ENCODE measurements at places on chromosomes 5 and 9.

DNA sequence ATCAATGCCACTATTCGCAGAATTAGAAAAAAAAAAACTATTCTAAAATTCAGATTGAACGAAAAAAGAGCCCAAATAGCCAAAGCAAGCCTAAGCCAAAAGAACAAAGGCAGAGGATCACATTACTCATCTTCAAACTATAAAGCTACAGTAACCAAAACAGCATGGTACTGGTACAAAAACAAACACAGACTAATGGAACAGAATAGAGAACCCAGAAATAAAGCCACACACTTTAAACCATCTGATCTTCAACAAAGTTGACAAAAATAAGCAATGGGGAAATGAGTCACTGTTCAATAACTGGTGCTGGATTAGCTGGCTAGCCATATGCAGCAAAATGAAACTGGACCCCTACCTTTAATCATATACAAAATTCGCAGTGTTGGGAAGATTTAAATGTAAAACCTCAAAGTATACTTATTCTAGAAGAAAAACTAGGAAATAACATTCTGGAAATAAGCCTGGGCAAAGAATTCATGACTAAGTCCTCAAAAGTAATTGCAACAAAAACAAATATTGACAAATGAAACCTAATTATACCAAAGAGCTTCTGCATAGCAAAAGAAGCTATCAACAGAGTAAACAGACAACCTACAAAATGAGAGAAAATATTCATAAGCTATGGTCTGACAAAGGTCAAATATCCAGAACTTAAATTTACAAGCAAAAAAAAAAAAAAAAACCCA is 153.7 kb downstream of the NDUFS4 start:
- no peak overlapping the region for H3K27ac ChIP-seq
- no peaks in the 10 kb centered on the region for H3K4me1 ChIP-seq
- H3K27me3 ChIP-seq: no peaks in the 10 kb centered on the region
- H3K4me3 ChIP-seq: no peak overlapping the region
- H3K36me3 ChIP-seq: no peaks in the 10 kb centered on the region

DNA sequence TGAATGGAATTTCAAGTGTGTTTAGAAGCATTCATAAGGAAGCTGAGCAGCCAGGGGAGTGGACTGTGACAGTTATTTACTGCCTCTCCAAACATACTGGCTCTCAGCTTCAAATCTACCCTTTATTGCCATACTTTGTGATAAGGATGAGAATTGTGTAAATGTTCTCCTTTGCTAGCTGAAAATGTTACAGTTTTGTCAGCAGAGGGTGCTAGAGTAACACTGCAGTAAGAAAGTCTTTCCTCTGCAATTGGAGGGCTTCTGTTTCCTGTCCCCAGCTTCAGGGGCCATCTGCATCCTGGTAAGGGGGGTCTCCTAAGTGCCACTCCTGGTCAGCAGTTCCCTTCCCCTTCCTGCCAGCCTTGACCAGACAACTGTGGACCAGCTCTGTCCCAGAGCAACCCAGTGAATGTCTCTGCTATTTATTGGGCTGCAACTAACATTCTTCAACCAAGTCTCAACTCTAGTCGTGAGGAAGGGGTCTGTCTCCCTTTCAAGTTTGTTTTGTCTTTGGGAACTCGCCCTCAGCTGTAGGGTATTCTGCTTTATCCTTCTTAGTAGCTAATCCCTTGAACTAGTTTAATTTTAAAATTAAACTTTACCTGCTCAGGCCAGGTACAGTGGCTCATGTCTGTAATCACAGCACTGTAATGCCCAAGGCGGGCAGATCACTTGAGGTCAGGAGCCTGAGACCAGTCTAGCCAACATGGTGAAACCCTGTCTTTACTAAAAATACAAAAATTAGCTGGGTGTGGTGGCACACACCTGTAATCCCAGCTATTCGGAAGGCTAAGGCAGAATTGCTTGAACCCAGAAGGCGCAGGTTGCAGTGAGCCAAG is 45.3 kb downstream of the RAPGEF6 start:
- peak; percentile 26 for DNase-seq
- no peaks in the 10 kb centered on the region for H3K36me3 ChIP-seq
- H3K27me3 ChIP-seq: no peaks in the 10 kb centered on the region
- H3K4me1 ChIP-seq: peaks cover 16% of the 10 kb centered on the region
- H3K27ac ChIP-seq: no peak overlapping the region
- no peak overlapping the region for H3K4me3 ChIP-seq

GRCh38 chr5:14177634-14178033 is 34.5 kb downstream of the TRIO start:
- no peak overlapping the region for H3K4me3 ChIP-seq
- H3K4me1 ChIP-seq: no peaks in the 10 kb centered on the region
- no peaks in the 10 kb centered on the region for H3K27me3 ChIP-seq
- H3K36me3 ChIP-seq: no peaks in the 10 kb centered on the region

- no peak overlapping the region for H3K27ac ChIP-seq
- no peak for DNase-seq
- no peak overlapping the region for H3K4me3 ChIP-seq
Measured at GRCh38 chr9:129849901-129850300, 14.6 kb downstream of the USP20 start.

DNA sequence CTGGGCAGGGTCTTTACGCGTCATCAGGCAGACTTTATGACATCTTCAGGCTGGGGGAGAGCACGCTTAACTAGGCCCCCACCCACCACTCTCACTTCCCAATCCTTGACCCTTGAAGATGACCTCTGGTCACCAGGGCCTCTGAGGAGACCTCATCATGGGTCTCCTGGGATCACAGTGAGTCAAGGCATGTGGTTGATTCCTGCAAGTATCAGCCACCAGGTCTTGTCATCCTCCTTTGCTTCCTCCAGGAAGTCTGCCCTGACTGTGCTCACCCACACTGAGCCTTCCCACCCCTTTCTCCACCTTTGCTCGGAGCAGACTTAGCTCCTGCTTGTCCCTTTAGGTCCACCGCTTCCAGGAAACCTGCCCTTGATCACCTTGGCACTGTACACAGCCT is 17.3 kb downstream of the ODF2 start:
- H3K27me3 ChIP-seq: no peaks in the 10 kb centered on the region
- H3K27ac ChIP-seq: no peak overlapping the region
- H3K36me3 ChIP-seq: peaks cover 40% of the 10 kb centered on the region
- H3K4me3 ChIP-seq: no peak overlapping the region
- no peak for DNase-seq

GRCh38 chr5:180367300-180367699 is 14.2 kb upstream of the GFPT2 start:
- no peaks in the 10 kb centered on the region for H3K36me3 ChIP-seq
- no peaks in the 10 kb centered on the region for H3K27me3 ChIP-seq
- no peak overlapping the region for H3K4me3 ChIP-seq
- DNase-seq: no peak

- no peak for DNase-seq
- H3K27me3 ChIP-seq: no peaks in the 10 kb centered on the region
- no peak overlapping the region for H3K27ac ChIP-seq
- peak overlapping the region; percentile 73 for H3K4me3 ChIP-seq
- no peaks in the 10 kb centered on the region for H3K36me3 ChIP-seq
- peaks cover 10% of the 10 kb centered on the region for H3K4me1 ChIP-seq
Measured at GRCh38 chr5:60945813-60946187, 795 bp downstream of the NDUFAF2 start.

All from CD4-positive, alpha-beta T cell (primary cell).